Naive B cell (primary cell): ENCODE measurements at places on chromosomes 4 and X.

DNA sequence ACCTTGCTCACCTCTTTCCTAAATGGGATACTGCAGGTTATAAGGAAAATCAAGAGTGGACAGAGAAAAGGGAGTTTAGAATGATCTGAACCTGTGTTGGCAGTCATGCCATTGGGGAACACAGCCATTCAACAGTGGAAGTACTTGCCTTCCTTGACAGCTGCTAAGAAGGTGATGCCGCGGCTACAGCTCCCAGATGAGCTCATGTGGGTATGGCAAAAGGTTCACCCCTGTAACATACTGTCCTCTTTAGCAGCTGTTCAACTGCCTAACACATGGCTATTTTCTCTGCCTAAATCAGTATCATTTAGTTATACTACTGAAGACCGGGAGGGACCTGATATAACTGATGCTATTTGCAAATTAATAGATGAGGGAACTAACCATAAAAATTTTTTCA lies 76.8 kb downstream of the DCHS2 start:
- no peak for DNase-seq

GRCh38 chrX:115023139-115023538 lies 5.7 kb upstream of the IL13RA2 start:
- DNase-seq = no peak

- DNase-seq = no peak
These were observed 66.4 kb downstream of the ATOH1 start for GRCh38 chr4:93894995-93895394.

DNA sequence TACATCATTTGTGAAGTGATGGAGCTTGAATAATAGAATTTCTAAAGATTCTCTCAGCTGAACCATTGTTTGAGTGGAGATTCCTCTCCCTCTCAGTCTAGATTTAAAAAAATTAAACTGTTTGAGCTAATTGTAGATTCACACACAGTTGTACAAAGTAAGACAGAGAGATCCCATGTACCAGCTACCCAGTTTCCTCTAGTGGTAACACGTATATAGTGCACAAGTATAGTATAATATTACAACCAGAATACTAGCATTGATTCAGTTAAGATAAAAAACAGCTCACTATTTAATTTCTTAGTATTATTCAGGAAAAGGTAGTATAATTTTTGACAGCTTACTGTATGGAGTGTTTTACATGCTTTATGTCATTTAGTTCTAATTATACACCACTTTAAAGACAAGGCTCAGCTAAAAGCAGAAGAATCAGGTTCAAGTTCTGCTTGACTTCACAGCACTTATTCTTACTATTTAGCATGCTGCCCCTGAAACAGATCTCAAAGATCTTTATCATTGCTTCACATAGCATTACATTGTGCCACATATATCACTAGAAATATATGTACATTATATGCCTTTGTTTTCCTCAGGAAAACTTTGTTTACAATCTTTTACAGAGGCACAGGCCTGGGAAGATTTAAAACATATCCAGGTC lies 136.1 kb downstream of the SNCA start:
- no peak for DNase-seq

- no peak for DNase-seq
These were observed 432.1 kb downstream of the ARHGAP24 start for GRCh38 chr4:85907001-85907400.

- DNase-seq = peak; percentile 32
These were observed 67.9 kb downstream of the PPP3CA start for GRCh38 chr4:101279377-101279871.

DNA sequence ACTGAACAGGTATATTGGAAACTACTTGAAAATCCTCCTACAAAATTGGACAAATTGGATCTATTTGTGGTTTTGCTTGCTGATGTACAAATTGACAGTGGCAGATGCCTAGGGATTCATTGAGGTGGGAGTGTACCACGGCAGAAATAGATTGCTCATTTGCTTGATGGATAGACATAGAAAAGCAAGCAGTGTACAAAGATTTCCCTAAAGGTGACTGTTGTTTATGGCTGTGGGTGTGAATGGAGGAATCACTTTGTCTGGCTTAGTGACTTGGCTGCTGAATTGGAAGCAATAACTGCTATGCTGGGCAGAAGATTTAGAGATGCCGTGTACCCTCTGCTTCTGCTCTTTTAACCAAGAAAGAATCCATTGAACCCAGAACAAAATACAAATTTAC lies 191.0 kb upstream of the GRID2 start:
- no peak for DNase-seq

DNA sequence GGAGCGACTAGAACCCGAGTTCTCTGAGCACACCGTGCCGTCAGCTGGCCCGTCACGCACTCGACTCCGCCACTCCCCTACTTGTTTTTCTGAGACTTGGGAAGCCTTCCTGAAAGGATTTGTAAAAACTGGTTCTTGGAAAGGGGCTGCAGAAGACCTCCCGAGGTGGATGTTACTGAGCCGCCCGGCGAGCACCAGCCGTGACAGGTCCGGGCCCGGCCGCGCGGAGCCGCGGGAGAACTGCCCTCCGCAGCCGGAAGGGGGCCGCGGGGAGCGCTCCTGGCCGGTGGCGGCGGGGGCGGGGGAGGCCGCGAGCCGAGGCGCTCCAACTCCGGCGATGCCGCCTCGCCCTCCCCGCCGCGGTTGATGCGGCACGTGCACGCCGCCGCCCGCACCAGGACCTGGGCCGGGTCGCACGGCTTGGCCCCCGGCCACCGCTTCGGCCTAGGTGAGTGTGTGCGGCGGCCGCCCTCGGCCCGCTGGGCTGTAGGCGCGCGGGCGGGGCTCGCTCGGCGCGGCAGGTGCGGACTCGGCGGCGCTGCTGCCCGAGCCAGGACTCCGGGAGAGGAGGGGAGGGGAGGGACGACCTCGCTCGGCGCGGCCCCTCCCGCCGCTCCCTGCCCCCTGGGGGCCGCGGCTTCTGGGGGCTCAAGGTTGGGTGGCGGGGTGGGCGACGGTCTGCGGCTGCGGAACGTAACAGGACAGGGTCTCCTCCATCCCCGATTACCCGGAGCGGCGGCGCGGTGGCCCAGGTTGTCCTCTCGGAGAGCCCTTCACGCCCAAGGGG lies 1.7 kb downstream of the SPRY1 start:
- DNase-seq = peak; percentile 76

- DNase-seq = no peak
These were observed 1568.6 kb upstream of the PCDH7 start for GRCh38 chr4:29151584-29151983.

- no peak for DNase-seq
These were observed 31.3 kb upstream of the GBA3 start for GRCh38 chr4:22661443-22661842.

- no peak for DNase-seq
These were observed 76.8 kb downstream of the ENOX2 start for GRCh38 chrX:130826249-130826648.

DNA sequence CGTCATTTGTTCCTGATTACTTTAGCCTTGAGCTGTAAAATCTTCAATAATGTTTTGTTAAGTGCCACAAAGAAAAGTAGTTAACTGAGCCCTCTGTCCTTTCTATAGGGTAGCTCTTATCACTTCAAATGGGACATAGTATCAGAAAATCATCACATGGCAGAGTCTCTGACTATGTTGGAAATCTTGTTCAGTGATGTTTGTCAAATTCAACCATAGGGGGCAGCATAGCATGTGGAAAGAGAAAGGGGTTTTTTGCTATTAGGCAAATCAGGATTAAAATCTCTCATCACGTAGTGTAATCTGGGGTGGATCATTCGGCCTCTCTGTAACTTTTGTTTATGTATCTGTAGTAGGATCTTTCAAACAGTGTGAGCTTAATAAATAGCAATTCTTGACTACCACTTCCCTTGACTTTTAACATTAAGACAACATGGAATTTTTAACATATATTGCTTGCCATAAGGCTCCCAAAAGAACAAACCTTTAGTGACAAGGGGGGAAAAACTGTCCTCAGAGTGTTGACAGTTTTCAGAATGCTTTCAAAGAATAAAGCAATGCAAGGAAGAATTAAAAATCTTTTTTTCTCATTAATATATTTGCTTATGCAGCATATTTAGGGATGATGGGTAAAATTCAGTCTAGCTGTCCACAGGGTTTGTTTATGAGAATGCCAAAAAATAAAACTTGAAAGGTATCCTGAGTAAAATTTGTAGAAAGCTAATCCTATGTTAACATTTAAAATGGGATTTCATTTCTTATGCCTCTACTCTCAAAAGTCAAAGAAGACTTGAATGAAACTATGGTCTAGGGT lies 127.2 kb downstream of the FBXW7 start:
- DNase-seq = peak; percentile 17

DNA sequence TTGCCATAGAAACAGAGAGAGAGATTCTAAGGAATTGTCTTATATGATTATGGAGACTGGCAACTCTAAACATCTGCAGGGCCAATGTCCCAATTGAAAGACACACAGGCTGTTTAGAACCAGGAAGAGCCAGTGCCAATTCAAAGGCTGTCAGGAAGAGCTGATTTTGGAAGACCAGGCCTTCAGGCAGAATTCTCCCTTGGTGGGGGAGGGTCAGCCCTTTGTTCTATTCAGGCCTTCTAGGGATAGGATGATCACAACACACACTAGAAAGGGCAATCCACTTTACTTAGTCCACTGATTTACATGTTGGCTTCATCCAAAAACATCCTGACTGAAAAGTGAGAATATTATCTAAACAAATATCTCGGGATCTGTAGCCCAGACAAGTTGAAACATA lies 15.2 kb downstream of the C4orf46 start:
- DNase-seq = no peak

DNA sequence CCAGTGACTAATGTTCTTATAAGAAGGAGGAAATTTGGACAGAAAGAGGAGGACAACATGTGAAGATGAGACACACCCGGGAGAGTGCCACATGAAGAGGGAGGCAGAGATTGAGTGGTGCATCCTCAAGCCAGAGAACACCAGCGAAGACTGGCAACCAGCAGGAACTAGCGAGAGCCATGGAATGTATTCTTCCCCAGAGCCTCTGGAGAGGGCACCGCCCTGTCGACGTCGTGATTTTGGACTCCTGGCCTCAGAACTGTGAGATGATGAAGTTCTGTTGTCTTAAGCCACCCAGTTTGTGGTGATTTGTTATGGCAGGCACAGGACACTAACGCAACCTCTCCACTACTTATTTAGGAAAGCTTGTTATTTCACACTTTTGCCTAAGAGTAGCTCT lies 196.0 kb upstream of the TLL1 start:
- DNase-seq = no peak

- DNase-seq = no peak
These were observed 3.4 kb downstream of the CLCN4 start for GRCh38 chrX:10160211-10160610.

GRCh38 chrX:107025545-107025944 lies 25.5 kb upstream of the MORC4 start:
- no peak for DNase-seq

DNA sequence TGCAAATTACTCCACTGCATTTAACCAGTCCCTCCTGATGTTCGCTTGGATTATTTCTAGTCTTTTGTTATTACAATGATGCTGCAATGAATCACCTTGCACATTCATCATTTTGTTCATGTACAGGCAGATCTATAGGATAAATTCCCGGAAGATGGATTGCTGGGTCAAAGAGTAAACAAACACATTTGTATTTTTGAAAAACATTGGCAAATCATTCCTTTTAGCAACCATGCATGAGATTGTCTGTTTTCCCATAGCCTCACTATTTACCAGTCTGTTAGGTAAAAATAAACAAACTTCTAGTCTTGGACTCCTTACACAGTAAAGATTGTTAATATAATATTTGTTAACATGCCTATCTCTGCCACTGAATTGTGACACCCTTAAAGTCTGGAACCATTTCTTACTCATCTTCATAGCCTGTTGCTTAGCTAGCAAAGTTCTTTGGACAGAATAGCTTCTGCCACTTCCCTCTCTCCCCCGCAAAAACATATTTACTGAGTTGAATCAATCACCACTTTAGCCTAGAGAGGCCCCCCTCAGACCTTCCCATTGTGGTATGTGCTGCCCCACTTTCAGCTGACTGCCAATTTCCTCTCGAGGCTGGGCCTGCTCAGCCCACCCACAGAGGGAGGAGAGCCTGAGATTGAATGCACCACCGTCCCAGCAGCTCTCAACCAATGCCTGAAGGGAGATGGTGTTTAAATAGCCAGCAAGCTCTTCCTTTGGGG lies 108.4 kb upstream of the ATXN3L start:
- DNase-seq = no peak

- DNase-seq = peak; percentile 70
These were observed 4.2 kb upstream of the ZNF157 start for GRCh38 chrX:47366041-47366722.

GRCh38 chr4:139904406-139904805 lies 238.8 kb downstream of the MGST2 start:
- DNase-seq = no peak

DNA sequence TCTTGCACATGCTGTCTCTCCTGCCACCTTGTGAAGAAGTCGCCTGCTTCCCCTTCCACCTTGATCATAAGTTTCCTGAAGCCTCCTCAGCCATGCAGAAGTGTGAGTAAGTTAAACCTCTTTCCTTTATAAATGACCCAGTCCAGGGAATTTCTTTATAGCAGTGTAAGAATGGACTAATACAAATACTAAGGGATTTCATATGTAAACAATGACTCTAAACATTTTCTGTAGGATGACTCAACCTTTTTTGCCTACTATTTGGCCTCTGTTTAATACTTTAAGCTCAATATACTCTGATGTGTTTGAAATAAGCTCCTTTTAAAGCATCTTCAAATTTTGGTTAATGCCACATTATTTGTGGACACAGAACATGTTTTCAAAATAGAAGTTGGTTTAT lies 813.5 kb upstream of the SLIT2 start:
- DNase-seq = no peak

GRCh38 chrX:19003756-19004155 lies 19.8 kb upstream of the PHKA2 start:
- no peak for DNase-seq
